Heart left ventricle (tissue), 16 donors: ENCODE measurements at places on chromosomes 7 and 10. TPM values are rescaled to one million over a fixed set of nuclear protein-coding genes. Genes with fewer than 3 reads are reported as not detected.
A peak's percentile ranks its signal among the peaks of the same experiment; 100 is the strongest.

DNA sequence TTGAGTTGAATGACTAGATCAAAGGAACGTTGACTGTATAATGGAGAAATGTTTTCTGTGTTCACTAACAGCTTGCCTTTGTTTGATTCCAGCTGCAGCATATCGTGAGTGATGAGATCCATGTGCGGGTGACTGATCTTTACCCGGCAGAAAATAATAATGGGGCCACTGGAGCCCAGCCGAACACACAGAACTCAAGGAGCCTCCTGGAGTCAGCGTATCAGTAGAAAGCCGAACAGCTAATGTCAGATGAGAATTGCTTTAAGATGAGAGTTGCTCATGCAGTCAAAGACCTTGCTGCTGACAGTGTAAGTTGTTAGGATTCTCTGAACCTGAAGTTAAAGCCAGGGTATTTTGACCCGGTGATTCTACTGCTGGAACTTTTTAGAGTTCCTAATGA is 34.3 kb upstream of the MTPAP start:
- no peak for DNase-seq

GRCh38 chr10:62016623-62017490 is 115.4 kb downstream of the ARID5B start:
- no peak for DNase-seq

DNA sequence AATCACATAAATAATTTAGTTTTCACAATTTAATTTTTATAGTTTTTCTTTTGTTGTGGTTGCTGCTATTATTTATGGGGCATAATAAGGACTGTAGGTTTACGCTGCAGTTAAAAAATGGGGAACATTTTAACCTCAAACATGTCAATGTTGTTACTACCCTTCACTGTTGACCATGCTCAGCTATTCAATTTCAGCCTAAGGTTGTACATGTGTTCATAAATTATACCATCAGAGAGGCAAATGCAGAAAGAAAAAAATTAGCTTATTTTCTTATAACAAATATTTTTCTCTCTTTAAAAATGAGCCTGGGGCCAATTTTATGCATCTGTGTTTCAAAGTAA is 110.1 kb upstream of the PITRM1 start:
- DNase-seq: no peak

GRCh38 chr7:95608359-95609173 is 12.2 kb upstream of the PDK4 start:
- DNase-seq: peak; percentile 91

DNA sequence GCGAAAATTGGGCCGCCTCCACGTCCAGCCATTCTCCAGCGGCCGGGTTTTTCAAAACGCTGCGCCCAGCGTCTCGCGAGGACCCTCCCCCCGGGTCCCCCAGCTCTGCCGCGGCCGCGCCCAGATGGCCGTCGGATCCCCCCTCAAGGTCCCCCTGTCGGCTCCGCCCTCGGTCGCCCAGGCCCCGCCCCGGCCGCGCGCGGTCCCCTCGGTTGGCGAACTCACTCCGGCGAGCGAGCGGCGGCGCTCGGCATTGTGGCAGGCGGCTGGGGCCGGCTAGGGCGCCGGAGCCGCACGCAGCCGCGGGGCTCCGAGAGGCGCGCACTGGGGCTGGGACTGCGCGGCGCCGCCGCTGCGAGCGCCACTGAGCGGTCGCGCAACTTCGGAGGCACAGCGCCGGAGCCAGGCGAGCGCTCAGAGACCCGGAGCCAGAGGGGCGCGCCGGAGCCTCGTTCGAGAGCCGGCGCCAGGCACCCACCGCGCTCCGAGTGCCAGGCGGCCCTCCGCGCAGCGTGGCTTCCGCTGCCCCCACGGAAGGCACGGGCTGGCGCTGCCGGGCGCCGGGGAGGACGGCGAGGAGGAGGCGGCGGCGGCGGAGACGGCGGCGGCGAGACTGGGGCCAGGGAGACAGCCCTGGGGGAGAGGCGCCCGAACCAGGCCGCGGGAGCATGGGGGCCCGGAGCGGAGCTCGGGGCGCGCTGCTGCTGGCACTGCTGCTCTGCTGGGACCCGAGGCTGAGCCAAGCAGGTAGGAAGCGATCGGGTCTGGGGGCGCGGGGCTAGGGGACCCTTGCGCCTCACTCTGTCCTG is at the start of gene UNC5B:
Gene UNC5B, plus strand, starts transcription at position 253 of the 809 bp plus-strand sequence. Its CDS starts 416 bp downstream, at position 669.
- peak; percentile 93 for DNase-seq

GRCh38 chr7:40369641-40370277 is 235.0 kb downstream of the SUGCT start:
- no peak for DNase-seq

DNA sequence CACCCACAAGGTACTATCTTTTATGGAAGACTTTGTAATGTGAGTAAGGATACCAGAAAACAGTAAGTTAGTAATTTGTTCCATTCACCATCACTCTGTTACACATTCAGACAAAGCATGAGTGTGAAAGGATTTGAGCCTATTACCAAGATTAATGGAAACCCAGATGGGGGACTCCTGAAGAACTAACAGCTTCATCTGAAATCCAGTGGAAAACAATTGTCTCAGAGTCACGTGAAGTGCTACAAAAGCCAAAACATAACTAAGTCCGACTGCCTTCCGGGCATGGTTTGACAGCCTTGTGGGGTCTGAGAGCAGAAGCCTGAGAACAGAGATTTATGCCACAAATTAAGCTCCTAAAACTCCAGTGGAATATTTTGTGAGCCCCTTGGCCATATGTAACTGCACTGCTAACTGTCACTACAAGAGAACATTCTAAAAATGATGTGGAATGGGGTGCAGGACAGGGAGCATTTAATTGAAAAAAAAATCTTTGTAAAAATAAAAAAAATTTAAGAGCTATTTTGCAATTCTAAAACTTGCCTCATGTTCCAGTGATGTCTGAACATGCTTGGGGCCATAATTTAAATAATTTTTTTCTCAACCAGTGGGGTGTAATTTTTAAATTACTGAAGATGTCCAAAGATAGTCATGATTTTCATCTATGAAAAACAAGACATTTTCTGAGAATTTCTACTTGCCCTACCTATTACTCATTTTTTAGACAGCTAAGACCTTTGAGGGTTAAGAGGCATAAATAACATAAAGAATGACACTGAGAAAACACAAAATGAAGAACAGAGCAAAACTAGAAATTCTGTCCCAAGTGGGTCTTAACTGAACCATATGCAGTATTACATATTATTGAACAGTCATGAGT is 555.0 kb downstream of the INHBA start:
- DNase-seq: no peak

DNA sequence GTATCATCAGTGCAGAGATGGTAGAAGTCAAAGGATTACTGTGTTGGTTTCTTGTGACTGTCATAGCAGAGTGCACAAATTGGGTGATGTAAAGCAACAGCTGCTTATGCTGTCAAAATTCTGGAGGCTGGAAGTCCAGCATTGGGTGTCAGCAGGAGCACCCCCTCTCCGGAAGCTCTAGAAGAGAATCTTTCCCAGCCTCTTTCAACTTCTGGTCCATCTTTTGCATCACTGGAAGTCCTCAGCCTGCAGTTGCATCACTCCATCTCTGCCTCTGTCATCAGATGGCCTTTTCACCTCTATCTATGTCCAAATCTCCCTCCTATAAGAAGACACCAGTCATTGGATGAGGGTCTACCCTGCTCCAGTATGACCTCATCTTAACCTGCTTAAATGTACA is 35.8 kb upstream of the GALNTL5 start:
- no peak for DNase-seq

- DNase-seq: no peak
These were observed 104.8 kb downstream of the JAZF1 start for GRCh38 chr7:28075674-28076358.

DNA sequence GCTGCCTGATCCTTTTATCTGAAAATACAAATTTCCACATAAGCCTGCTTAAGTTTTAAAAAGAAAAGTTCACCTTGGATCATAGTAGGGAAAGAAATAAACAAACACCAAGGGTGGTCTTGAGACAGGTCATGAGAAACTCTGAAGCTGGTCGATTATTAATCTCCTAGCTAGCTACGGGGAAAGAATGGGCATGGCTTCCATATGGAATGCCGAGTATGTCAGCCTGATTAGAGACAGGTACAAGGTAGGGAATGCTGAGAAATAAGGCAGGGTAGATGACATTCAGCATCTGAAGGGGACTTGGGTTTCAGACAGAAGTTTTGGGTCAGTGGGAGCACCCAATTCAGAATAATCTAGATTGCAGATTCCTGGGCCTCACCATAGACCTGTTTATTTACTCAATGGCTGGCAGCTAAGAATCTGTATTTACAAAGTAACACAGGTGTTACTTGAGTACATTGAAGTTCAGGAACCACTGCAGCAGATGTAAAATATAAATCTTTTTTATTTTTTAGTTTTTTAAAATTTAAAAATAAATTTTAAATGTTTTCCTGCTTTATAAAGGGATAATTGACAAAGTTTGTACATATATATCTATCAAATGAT is 49.0 kb downstream of the SCIN start:
- DNase-seq: no peak

The TAS2R41 gene
- not detected for total RNA-seq

The ANKRD7 gene
- 0.23 TPM for total RNA-seq

The HTR5A gene
- not detected for total RNA-seq

The ARMH3 gene
- 68.4 TPM for total RNA-seq
